ENCODE measurements at places on chromosomes 5 and 9.

DNA sequence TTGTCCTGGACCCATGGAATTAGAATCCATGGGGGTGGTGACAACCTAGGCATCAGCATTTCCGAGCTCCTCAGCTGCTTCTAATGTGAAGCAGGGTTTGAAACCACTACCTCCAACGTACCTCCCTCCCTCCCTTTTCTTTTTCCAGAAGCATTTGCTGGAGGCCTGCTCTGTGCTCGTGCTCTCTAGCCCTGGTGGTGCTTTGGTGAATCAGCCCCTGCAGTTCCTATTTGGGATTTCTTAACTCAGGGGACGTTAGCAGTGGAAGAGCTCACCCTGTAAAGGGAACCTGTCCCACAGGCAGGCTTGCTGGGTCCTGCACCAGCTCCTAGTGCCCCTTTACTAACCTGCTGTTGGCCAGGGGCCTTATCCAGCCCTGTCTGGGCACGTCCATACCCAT, 55.0 kb downstream of the NSG2 start:
- no peak for DNase-seq

DNA sequence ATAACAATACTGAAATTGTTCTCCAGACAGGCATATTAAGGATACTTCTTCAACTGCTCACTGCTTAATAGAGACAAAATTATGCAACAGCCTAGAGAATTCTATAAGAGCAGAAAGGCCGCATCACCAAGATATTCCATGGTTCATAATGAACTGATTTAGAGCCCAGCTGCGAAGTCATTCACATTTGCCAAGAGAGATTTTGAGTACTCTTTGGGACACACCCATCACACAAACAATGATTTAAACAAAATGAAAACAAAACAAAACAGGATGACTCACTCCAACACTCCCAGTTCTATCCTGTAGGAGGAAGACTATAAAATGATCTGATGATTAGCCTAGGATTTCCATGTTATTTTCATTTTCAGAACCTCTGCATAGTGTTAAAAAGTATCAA, 145.7 kb upstream of the GNA14 start:
- DNase-seq: peak; percentile 62

- peak; percentile 46 for DNase-seq
These were observed 41.2 kb upstream of the VCAN start for GRCh38 chr5:83430130-83431010.

DNA sequence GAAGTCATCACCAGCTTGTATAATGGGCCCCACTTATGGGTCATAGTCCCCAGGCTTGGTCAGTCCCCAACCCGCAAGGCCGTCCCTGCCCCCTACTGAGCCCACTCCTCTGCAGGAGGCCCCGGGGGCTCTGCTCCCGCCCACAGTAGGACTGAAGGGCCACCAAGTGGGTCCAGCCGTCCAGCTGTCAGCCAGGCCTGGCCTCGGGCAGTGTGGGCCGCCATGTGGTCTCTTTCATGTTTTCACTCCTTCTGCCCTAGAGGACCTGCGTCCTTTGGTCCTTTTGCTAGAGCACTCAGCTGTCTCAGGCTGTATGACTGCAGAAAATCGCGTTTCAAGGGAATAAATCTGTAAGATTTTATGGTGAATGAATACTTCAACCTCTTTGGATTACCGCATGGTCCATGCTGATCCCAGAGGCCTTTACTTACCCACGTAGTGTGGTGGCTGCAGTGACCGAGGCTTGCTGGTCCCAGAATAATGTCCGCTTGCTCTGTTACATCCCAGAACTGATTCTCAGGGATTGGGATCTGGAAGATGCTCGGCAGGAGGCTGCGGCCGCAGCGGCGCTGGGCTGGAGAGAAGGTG, 105.7 kb upstream of the FAM120A start:
- DNase-seq: no peak
